Activated naive CD4-positive, alpha-beta T cell treated with anti-CD3 and anti-CD28 coated beads, Interleukin-2, amount 10 ng/mL, durations not matched to agents 7 days and 5 days (primary cell): ENCODE measurements at places on chromosomes 6 and 20.

DNA sequence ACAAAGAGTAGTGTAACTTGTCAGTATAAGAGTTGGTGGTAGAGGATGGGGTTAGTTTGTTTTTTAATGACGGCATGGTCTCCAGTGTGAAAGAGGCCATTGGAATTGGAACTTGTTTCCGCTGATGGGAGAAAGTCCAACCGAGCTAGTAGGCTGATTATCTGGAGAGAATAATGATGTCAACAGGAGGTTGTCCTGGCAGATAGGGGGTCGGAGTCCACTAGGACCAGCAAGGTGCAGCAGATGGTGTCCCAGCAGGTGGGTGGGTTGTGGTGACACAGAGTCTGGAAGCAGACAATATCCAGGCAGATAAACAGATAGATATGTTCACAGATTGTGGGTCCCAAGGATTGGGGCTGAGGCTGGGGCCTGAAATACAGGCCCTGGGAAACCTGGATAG is 35.1 kb downstream of the PKIB start:
- DNase-seq: no peak

- no peak for DNase-seq
Observed at GRCh38 chr20:12166053-12166717, 248.5 kb downstream of the BTBD3 start.

GRCh38 chr6:137800762-137801161 is 66.3 kb upstream of the TNFAIP3 start:
- no peak for DNase-seq

- DNase-seq: no peak
Observed at GRCh38 chr6:84055647-84056046, 22.1 kb downstream of the MRAP2 start.

GRCh38 chr20:49965781-49966305 is 16.9 kb upstream of the SNAI1 start:
- no peak for DNase-seq

DNA sequence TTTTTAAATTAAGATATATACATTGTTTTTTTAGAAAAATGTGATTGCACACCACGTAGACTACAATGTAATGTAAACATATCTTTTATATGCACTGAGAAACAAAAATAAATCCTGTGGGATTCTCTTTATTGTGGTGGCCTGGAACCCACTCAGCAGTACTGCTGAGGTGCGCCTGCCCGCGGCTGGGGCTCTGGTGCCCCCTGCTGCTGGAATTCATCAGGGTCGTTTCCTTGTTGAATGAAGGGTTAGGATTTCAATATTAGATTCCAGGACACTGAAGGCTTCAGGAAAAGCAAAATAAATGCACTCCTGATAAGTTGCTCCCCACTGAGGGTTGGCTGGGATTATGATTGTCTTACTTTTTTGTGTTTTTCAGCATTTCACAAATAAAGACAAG is 175.8 kb upstream of the GGTLC1 start:
- peak; percentile 53 for DNase-seq

DNA sequence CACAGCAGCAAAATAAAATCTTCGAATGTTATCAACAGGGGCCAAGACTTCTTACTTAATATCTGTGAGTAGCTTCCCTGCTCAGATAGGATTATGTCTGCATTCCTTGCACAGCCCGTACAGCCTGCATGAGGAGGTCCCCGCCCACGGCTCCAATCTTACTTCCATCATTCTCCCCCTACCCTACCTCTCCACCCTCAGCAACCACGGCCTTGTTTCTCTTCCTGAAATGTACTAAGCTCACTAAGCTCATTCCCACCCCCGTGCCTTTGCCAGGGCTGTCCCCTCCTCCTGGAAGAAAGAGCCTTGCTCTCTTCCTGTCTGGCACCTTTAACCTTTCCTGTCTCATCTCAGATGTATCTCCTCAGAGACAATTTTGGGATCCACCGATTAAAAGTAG is 120.4 kb downstream of the BCAS1 start:
- no peak for DNase-seq

GRCh38 chr6:157685596-157686280 is 137.3 kb upstream of the SNX9 start:
- DNase-seq: no peak

DNA sequence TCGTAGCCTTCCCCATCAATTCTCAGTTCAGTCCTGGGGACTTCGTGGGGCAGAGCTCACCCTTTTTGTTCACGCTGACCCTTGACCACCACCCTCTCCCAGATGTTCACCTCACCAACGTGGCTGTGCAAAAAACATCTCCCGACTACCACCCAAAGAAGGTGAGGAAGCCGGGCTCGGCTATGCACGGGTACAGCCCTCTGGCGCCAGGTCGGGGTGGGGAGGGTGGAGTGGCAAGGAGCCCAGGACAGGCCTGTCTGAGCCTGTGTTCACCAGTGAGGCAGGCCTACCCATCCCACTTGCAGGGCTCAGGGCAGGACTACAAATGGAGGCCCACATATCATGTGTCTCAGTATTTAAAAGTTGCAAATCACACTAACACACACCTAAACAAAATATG is 18.1 kb downstream of the PDRG1 start:
- DNase-seq: no peak

- no peak for DNase-seq
Observed at GRCh38 chr20:17557675-17558006, 12.2 kb upstream of the DSTN start.
